ENCODE measurements at places on chromosomes 3 and 15.

- no peak for DNase-seq
Observed at GRCh38 chr3:107794664-107795443, 272.1 kb downstream of the BBX start.

DNA sequence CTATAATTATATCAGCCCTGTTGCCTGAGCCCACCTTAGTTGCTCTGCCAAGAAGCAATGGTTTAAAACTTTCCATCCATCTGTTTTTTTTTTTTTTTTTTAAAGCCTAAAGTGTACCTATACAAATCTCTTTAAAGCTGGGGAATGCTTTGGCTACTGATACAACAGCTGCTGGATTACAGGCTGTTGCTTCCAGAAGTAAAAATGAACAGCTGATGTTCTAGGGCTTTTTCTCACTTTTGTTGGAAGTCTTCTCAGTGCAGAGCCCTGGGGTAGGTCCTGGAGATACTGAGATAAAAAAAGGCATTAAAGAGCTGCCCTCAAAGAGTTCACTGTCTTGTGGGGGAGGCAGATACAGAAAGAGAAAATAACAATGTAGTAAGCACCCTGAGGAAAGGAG lies 218.1 kb downstream of the NLGN1 start:
- DNase-seq: no peak

DNA sequence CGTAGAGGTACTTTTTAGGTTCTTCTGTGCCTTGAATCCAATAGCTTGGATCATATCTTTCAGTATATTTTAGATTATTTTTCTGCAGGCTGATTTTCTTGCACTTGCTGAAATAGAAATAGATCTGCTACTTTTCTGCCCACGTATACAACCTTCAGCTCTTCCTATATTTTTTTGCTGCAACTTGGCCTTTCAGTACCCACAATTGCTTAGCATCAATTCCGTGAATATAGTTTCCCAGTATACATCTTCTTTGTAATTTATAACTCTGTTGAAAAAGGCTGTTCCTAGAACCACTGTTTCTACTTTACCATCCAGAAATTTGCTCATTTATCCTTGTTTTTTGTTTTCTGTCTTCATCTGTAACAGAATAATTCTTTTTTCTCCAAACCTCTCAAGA lies 36.2 kb downstream of the GTF2E1 start:
- peak; percentile 22 for DNase-seq

DNA sequence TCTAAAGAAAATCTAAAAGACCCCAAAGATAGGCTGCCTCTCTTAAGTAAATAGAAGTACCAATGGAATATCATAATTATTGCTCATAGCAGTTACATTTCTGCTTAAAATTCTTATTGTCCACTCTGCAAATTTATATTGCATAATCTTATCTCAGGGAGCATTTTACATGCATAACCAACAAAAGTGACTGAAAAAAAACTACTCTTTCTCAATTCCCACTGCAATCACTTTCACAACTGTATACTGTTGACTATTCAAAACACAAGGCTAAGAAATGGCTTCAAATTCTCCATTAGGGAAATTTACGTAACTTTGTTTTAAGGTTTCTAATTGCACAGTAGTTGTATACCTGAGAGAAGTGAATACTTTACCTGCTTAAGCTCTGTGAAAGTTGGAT lies 56.3 kb downstream of the HMG20A start:
- DNase-seq: no peak

DNA sequence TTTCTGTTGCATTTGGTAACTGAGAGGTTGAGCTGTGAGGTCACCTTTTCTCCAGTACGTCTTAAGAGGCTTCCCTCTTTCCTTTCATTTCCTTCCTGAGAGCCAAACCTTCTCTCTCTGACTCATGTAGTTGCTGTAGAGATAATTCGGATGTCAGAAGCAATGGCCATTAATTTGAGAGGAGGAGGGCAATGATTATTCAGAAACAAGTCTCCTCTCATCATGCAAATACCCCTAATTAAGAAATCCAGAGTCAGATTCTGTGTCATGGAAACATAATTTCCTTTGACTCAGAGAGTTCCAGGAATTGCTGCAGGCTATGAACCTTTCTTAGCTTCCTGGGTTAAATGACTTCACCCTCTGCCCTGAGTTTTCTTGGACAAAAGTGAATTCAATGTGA lies 59.0 kb upstream of the GSK3B start:
- no peak for DNase-seq

- no peak for DNase-seq
Observed at GRCh38 chr15:99741835-99742234, 8.6 kb upstream of the LYSMD4 start.

- peak; percentile 15 for DNase-seq
Observed at GRCh38 chr3:118628704-118629341, 405.8 kb downstream of the IGSF11 start.

- DNase-seq: no peak
Observed at GRCh38 chr3:9785602-9786001, 6.7 kb downstream of the TADA3 start.

GRCh38 chr3:40070816-40071215 lies 238.7 kb upstream of the EIF1B start:
- DNase-seq: no peak

GRCh38 chr3:58048301-58048700 lies 40.1 kb downstream of the FLNB start:
- no peak for DNase-seq

DNA sequence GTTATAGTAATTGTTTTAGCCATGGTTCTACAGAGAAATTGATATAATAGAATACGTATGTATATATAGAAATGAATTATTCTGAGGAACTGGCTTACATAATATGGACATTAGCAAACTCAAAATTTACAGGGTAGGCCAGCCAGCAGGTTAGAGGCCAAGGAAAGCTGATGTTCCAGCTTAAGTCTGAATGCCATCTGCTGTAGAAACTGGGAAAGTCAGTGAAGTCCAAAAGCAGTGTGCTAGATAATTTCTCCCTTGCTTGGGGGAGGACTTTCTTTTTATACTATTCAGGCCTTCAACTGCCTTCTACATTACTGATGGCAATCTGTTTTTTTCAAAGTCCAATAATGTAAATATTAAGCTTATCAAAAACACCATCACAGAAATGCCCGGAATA lies 1174.7 kb downstream of the ZPLD1 start:
- no peak for DNase-seq

DNA sequence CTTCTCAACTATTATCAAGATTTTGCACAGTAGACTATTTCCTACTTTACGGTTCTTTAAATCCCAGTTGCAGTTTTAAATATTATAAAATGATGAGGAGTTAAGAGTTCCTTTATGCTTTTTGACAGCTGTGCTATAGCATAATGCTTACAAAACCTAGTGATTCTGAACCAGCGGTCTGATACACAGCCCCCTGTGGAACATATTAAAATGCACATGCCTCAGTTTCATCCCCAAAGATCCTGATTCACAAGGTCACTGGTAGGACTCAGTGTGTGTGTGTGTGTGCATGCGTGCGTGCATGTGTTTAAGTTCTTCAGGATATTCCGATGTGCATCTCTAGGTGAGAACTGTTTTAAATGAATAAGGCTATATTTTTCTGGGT lies 330.1 kb upstream of the TPM1 start:
- DNase-seq: no peak

DNA sequence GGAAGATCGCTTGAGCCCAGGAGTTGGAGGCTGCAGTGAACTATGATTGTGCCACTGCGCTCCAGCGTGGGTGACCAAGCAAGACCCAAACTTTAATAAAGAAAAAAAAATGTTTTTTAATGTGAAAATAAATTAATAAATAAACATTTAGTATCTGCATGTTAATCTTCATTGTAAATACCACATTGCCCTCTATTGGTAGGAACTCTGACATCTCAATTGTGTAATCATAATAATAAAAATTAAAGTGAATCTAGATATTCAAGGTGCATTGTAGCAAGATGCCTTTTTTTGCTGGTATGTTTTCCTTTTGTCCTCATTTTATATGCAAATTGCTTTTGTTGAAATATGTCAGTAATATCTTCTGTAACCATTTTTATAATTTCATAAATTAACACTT lies 95.0 kb upstream of the LIMD1 start:
- DNase-seq: peak; percentile 9

GRCh38 chr3:197975311-197975710 lies 15.3 kb downstream of the LMLN start:
- DNase-seq: no peak

DNA sequence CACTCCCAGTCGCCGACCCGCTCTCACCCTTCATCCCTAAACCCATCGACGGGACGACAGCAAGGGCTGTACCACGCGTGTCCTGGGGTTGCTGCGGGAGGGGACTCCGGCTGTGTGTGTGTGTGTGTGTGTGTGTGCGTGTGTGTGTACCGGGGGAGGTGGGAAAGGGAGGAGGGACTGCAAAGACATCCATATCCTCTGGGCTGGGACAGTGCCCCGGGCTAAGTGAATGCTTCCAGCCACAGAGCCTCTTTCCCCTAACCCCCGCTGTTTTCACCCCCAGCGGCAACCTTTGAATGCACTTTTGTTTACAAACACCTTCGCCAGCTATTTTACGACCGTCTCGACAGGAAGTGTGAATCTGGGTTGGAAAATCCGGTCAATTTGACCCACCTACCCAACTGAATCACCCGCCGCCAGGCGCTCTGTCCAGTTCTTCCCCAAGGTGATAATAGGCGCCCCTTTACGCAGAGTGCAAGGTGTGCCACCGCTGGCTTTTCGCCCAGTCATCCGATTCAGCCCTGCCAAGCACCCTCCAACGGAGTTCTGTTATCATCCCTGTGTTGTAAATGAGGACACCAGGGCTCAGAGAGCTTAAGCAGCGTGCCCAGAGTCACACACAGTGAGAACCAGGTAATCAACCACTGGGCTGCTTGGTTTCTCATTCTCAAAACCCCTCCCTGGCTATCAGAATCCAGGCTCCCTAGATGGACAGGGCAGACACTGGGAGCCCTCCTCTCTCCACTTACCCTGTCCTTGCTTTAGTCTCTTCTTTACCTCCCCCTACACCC lies 739 bp upstream of the AMOTL2 start:
- no peak for DNase-seq

DNA sequence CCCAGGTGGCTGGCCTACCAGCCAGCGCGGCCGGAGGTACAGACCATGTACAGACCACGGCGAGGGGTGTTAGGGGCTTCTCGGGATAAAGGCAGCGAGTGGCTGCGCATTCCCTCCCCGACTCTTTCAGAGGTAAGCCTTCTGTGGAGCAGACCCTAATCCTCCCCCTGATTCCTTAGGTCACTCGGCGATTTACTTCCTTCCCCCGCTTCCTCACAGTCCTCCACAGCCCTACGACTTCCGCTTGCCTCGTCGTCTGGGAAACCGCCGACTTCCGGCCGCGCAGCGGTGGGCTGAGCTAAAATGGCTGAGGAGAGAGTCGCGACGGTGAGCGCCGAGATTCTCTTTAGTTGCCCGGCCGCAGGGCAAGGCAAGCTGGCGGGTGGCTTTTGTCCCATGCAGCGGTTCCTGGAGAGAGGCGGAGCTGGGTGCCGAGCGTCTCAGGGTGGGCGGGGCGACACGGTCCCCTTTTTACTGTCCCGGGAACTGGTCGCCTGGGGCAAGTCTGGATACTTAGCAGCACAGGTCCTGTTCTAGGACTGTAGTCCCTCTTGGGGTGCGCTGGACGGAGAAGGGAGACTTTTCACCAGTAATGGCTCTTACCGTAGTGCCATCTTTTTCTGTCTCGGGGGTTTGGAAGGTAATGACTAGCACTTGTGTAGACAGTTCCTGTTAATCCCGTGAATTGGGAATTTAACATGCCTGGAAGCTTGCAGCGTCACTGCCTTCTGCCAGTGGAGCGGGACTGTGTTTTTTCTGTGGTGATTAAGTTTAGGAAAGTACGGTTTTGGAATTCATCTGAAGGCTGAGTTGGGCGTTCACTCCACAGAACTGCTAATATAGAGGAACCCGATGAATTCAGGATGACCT lies at the start of the genes BBS4 and HIGD2B:
BBS4 (plus strand) TSS at position 283 of the 870 bp plus-strand sequence; CDS start at position 304, 21 bp downstream.
HIGD2B (minus strand) TSS at position 258 of the 870 bp plus-strand sequence. CDS start 9,808 bp downstream, outside the sequence.
- DNase-seq: no peak

GRCh38 chr3:139608108-139608380 lies 68.5 kb upstream of the RBP1 start:
- no peak for DNase-seq

DNA sequence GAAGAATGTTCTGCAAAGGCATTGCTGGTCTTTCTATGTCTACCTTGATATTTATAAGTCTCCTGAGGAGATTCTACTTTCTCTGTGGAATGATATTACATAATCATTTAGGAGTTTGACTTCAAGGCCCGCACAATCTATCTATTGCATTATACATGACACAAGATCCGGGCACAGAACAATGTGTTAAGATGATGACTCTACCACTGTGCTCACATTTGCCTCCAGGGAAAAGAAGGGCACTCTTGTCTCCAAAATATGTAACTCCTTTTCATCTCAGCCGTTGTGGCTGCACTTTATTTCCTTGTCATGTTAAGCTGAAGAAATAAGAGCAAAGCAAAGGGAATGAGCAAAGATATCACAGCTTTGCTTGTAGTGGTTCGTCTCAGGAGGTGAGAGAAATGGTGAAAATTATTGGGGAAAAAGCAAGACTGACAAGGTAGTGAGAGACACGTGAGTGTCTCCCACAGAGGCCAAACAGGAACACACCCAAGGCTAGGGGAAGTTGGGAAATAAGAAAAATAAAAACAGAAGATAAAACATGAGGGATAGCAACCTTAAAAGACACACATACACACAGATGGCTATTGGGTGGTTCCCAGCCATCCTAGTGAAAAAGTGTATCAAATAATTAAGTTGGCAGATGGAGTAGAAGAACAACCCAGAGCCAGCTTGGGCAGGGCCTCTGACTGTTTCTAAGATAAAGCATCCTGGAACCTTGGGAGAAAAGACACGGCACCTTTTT lies 184.3 kb downstream of the P3H2 start:
- no peak for DNase-seq

DNA sequence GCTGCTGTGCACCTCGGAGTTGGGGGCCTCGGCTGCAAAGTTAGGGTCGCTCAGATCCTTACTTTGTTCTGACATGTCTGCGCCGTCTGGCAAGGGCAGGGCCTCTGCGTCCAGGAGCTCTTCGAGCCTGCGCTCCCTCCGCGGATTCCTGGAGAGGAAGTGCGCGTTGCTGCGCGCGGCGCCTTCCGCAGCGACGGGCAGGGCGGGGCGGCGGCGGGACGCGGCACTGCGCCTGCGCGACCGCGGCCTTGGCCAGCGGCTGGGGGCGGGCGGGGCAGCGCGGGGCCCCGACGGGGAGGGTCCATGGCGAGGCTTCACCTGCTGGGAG lies at the start of gene NDN:
NDN (minus strand) TSS at position 163 of the 328 bp plus-strand sequence; CDS start at position 75, 88 bp downstream.
- DNase-seq: peak; percentile 38

DNA sequence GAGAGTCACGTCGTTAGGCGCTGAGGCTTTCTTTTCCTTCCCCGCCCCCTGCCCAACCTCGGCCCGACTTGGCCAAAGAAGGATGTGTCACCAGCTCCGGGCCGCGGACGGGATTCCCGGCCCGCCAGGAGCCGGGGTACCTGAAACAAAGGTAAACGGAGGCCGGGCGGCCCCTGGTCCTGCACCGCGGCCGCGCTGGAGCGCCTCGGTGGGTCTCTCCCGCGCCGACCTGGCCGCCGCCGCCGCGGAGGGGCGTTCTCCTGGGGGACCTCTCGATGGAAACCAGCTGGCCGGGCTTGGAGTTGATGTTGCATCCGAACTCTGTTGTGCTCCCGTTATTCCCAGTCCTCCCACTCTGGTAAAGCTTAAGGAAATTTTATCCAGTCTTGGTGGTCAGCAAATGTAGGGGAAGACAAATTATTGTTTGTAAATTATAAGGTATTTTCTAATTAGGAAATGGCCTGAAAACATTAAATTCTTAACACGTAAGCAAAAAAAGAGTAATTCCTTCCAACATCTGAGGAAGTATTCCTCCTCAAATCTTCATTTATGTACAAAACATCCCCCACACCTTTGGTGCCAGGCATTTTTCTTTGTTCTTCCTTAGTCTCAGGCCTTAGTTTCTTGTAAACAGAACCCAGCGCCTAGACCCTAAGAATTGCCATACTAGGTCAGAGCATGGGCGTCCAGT lies 888 bp downstream of the PPP2R3A start:
- DNase-seq: no peak

Data from MV-4-11 (cell line).